ENCODE measurements at places on chromosomes 6 and 20. TPM values are rescaled to one million over a fixed set of nuclear protein-coding genes. Genes with fewer than 3 reads are reported as not detected.

GRCh38 chr6:106820412-106820852 lies 154.1 kb downstream of the CD24 start:
- no peak for DNase-seq

DNA sequence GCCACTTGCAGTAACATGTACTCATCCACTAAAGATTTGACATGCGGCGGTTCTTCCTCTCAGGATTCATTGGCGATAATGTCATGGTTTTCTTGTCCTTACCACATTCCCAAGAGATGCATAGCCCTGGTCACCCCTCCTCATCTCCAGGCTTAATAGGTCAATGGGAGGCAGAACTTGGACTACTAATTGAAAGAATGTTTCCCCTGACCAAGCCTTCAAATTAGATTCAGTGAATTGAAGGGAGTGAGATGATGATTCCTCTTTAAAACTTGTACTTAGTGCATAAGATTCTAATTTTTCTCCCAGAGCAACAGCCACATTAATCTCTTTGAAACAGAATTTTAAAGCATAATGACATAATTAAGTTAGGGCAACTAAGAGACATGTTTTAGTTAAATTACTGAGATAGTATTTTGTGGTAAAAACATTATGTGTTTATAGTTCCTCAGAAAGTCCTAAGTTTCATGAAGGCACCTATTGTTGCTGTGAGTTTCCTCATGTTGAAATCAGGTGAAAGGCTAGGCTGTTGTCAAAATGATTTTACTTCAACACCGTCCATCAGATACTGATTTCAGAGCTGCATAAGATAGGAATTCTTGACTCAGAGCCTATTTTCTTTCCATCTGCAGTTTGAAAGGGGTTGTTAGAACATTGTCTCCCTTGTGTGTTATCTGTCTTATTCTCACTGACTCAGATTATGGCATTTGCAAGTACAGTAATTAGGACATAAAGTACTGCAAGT lies 48.5 kb downstream of the STK4 start:
- DNase-seq, result no peak

GRCh38 chr6:19988555-19988954 lies 151.4 kb downstream of the ID4 start:
- no peak for DNase-seq

DNA sequence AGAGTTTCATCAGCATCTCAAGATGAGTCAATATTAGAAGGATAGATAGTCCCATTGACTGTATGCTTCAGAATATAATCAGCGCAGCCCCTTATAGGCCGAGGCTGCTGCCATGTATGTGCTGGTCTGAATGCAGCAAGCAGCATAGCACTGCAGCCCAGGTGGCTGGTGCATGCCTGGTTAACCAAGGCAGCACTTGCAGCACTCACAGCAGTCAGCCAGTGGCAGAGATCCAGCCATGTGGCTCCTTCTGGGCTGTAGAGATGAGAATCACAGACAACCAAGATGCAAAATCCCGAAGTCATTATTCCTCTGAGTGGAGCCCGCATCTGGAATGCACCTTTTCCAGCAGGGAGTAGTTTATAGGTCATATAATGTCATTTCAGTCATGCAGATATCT lies 251.9 kb downstream of the UST start:
- no peak for DNase-seq

DNA sequence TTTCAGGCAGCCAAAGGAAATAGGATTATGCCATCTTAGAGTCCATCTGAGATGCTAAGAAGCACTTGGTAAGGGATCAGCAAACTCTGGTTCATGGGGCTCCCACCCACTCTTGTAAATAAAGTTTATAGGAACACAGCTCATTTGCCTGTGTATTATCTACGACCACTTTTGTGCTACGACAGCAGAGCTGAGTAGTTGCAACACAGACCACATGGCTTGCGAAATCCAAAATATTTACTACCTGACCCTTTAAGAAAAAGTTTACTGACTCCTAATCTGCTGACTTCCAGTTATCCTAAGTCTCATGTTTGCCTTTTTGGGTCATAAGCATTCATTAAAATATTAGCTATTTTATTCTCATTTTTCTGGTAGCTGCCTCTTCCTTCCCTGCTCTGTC lies 859.0 kb downstream of the QKI start:
- no peak for DNase-seq

DNA sequence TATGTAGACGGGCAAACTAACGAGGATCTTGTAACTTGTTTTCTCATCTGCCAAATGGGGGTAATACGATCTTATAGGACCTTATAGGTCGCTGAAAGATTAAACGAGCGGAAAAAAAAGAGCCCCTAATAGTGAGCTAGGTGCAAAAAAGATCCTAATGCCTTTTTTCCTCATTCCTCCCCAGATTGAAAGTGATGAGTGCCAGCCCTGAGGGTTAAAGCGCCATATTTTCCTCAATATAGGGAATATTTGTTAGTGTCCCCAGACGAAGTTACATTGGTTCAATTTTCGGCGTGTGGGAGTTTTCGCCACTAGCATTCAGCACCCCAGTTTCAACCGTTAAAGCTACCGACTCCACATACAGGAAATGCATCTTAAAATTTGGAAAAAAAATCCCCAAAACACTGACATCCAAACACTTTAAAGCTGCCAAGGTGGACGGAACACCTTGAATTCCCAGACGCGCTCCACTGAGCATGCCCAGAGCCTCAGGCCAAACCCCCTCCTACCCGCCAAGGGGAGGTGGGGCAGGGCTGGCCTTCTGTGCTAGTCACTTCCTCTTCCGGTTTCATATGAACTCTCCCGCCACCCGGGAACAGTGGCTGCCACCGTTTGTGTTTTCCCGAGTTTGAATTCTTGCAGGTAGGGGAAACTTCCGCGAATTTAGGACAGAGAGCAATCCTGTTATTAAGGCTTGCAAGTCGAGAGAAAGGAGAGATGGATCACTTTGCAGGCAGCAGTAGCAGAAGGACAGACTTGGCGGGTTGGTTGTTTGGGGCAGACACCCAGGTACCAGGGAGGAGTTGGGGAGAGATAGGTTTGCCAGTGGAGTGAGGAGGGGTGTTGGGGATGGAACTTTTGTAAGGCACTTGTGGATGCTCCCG lies at the start of gene PRIM2:
Gene PRIM2 (plus strand): TSS at position 571 of the 884 bp plus-strand sequence. CDS start 816 bp downstream, outside the sequence.
- peak; percentile 91 for DNase-seq

GRCh38 chr6:145151624-145152023 lies 583.7 kb downstream of the EPM2A start:
- DNase-seq, result no peak

- DNase-seq, result no peak
Measured at GRCh38 chr20:37053230-37053950, 42.4 kb downstream of the RBL1 start.

DNA sequence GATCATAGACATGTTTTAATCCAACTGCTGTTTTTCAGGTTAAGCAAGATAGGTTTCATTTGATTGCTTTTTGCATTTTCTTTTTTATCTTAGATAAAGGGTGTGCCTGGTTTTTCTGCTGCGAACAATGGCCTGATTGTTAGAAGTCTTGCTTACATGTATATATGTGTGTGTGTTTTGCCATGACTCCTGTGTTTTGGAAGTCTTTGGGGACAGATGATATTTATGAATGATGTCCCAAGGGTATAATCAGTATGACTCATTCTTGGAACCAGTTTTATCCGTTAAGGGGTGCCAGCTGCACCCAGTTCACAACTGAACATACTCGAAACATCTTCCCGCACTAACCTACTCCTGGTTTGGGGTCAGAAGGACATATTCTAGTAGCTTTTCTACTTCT lies 230.1 kb upstream of the SUPT3H start:
- DNase-seq, result no peak

- DNase-seq, result no peak
Measured at GRCh38 chr20:60219984-60220562, 261.9 kb downstream of the CDH26 start.

DNA sequence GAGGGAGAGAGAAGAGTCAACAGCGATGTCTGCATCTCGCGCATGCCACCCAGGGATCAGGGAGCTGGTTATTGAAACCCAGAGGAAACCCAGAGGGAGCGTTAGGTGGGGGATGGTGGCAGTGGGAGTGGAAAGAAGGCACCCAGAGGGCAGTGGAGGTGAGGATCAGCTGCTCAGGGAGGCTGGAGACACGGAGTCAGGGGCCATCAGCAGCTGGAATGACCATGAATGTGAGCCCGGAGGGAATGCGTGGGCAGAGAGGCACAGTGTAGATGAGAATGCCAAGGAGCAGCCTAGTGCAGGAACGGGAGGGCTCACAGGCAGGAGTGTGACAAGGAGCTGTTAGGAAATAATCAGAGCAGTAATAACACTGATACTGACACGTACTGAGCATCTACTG lies 36.2 kb downstream of the RSPO4 start:
- DNase-seq, result no peak

GRCh38 chr6:44556046-44556445 lies 168.5 kb downstream of the CDC5L start:
- no peak for DNase-seq

GRCh38 chr20:36631646-36632045 lies 14.3 kb downstream of the SLA2 start:
- DNase-seq, result no peak

DNA sequence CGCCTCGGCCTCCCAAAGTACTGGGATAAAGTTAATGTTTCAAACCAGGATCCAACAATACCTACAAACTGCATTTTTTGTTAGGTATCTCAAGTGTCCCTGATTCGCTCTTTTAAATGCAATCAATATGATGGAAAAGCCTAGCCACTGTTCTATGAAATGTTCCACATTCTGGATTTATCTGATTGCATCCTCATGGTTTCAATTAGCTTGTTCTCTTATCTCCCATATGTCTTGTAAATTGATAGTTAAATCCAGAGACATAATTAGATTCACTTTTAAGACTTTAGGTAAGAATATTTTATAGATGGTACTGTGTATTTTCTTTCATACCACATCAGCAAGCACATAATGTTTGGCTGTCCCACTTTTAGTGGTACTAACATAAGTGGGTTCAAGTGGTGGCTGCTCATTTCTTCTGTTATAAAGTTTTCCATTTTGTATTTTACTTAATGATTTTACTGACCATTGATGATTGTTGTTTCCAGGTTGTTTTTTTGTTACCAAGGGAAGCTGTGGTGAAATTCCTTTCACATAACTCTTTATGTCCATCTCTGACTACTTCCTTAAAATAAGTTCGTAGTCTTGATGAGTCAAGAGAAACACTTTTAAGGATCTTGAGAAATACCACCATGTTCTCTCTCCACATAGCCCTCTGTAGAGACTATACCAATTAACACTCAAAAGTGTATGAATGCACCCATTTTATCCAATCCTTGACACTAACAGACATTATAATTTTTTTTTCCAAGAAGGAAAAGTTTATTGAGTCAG lies 40.5 kb downstream of the RNGTT start:
- no peak for DNase-seq

DNA sequence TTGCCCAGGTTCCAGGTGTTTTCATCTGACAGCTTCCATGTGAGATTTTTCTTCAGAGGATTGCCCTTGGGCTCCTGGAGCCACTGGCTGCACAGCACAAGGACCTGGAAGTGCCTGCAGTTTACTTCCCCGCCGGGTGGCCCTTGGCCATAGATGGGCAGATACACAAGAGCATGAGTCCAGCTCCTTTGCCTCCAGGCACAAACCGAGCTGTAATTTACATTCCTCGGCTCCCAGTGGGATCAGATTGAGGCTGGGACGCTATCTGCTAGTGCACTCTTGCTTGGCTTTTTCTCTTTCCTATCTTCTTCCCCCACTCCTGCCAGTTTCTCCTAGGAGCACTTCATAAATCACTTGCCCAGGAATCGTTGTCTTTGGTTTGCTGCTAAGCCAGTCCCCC lies 85.4 kb upstream of the RALY start:
- DNase-seq, result no peak

- DNase-seq, result no peak
Measured at GRCh38 chr20:57400821-57401564, 9.8 kb downstream of the RBM38 start.

DNA sequence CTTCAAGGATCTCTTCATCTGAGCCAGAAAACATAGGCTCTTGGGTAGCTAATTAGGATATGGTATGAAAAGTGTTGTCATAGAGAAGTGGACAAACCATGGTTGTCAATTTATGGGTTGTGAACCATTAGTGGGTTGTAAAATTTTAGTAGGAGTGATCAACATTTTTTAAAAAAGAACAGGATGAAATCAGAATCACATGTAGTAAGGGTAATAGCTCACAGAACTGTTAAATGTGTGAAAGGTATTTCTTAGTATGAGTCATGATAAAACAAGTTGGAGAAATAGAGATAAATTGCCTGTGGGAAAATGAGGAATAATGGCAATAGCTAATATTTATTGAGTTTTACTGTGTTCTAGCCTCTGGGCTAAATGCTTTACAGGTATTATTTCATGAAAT lies 113.4 kb downstream of the MAP3K4 start:
- DNase-seq, result no peak

The MAPK13 gene
- total RNA-seq, result 30.0 TPM

The GATA5 gene
- total RNA-seq, result 6.1 TPM

The TAP1 gene
- 19.7 TPM for total RNA-seq

The GLP1R gene
- total RNA-seq, result not detected

The HLA-DQB1 gene
- 9.7 TPM for total RNA-seq

The TNXB gene
- 120 TPM for total RNA-seq

The HLA-F gene
- total RNA-seq, result 53.0 TPM

The LY6G6D gene
- total RNA-seq, result not detected

The HMGCLL1 gene
- total RNA-seq, result 1.0 TPM

The SLC35D3 gene
- not detected for total RNA-seq

The ZBP1 gene
- total RNA-seq, result 1.8 TPM

Measured in adrenal gland (tissue), 19 donors.